Stimulated activated CD8-positive, alpha-beta memory T cell treated with anti-CD3 and anti-CD28 coated beads, Interleukin-2, amount 100 ng/mL, for 48 hours (primary cell): ENCODE measurements at places on chromosomes 1 and 21.

DNA sequence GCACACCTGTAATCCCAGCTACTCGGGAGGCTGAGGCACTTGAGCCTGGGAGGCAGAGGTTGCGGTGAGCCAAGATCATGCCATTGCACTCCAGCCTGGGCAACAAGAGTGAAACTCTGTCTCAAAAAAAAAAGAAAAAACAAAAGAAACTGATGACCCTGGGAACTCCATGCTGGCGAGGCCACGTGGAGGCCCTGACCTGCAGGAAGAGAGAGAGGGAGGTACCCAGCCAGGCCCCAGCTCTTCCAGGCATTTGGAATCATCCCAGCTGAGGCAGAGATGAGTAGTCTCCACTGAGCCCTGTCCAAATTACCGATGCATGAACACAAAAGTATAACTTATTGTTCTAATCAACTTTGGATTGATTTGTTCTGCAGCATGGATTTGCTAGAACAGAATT lies 132.0 kb upstream of the ZBTB40 start:
- no peak for DNase-seq

- DNase-seq, result no peak
Observed at GRCh38 chr1:10675813-10676212, 120.6 kb downstream of the CASZ1 start.

- no peak for DNase-seq
Observed at GRCh38 chr21:45594721-45595489, 48.6 kb upstream of the PCBP3 start.

- no peak for DNase-seq
Observed at GRCh38 chr1:24481101-24481500, 21.5 kb upstream of the RCAN3 start.

- no peak for DNase-seq
Observed at GRCh38 chr1:228029281-228029680, 22.5 kb downstream of the WNT3A start.
